ENCODE measurements at places on chromosomes 2 and 18. TPM values are rescaled to one million over a fixed set of nuclear protein-coding genes. Genes with fewer than 3 reads are reported as not detected.

DNA sequence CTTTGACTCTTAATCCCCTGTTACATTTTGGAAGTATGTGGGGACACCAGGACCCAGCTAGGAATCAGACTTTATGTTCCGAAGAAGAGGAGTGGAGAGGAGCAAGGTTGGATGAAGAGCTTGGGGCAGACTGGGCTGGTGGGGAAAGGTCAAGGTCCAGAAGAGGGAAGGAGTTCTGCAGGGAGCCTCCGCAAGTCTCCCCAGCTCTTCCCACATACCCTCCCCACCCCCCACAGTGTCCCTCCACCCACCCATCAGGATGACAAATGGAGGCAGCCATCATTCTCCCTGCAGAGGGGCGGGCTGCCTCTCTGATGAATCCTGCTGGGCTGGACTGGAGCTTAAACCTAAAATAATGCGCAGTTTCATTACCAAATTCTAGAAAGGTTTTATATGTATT, 77.2 kb downstream of the ACKR3 start:
- no peak for DNase-seq

- no peak for DNase-seq
Observed at GRCh38 chr2:49286045-49286444, 131.7 kb upstream of the FSHR start.

- DNase-seq = peak; percentile 23
Observed at GRCh38 chr2:236972491-236973342, 113.0 kb upstream of the COPS8 start.

- DNase-seq = no peak
Observed at GRCh38 chr2:20439193-20439475, 7.7 kb upstream of the RHOB start.

DNA sequence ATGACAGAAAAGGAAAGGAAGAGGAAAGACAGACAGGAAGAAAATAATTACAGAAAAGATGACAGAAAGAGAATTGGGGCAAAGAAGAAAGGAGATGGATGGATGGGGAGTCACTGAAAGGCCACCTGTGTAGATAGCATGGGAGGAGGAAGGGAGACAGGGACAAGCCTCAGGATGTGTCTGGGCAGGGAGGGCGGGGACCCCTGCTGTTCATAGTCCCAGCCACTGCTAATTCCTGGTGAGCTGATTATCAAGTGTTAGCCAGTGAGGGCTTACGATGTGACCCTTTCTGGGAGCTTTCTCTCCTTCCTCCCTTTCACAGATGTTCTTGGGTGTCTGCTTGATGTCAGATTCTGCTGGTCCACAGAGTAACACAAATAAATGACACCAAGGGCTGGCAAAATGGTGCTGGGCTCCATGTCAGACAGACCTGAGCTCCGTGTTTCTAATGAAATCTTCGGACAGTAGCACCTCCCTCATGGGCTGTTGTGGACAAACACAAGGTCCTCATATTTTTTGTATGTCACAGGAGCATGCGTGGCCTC, 13.6 kb downstream of the FHOD3 start:
- no peak for DNase-seq

DNA sequence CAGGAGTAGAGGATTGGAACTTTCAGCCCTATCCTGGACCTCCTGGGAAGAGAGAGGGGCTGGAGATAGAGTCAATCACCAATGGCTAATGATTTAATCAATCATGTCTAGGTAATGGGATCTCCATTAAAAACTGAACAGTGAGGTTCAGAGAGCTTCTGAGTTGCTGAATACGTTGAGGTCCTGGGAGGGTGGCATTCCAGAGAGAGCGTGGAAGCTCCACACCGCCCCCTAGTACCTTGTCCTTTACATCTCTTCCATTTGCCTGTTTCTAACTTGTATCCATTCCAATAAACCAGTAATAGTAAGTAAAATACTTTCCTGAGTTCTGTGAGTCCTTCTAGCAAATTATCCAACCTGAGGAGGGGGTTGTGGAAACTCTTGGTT, 101.7 kb downstream of the B3GNT2 start:
- DNase-seq = no peak

DNA sequence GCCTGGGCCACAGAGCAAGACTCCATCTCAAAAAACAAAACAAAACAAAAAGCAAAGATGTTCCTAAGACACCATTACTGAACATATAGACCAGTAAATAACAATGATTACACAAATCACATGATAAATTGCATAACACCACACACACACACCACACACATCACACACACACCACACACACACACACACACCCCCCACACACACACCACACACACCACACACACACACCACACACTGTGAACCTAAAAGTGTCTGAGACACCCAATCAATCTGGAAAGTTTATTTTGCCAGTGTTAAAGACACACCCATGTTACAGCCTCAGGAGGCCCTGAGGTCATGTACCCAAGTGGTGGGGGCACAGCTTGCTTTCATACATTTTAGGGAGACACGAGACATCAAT, 62.6 kb upstream of the ASAP2 start:
- DNase-seq = no peak

DNA sequence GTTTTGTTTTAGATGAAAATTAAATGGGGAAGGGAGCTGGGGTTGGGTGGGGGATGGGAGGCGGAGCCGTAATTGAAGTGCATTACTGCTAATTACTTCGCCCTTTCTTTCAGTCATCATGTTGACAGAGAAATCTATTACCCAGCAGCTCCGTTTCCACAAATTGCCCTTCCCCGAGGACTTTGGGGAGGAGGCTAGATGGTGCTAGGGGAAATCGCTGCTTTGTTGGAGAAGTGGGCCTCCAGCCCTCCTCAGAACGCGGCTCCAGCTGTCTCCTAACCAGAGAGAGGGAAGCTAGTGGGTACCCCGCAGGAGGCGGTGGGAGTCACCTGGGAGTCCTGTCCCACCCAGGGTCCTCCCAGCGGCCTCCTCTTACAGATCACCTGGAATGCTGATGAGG, 130.9 kb upstream of the MYCN start:
- DNase-seq = no peak

DNA sequence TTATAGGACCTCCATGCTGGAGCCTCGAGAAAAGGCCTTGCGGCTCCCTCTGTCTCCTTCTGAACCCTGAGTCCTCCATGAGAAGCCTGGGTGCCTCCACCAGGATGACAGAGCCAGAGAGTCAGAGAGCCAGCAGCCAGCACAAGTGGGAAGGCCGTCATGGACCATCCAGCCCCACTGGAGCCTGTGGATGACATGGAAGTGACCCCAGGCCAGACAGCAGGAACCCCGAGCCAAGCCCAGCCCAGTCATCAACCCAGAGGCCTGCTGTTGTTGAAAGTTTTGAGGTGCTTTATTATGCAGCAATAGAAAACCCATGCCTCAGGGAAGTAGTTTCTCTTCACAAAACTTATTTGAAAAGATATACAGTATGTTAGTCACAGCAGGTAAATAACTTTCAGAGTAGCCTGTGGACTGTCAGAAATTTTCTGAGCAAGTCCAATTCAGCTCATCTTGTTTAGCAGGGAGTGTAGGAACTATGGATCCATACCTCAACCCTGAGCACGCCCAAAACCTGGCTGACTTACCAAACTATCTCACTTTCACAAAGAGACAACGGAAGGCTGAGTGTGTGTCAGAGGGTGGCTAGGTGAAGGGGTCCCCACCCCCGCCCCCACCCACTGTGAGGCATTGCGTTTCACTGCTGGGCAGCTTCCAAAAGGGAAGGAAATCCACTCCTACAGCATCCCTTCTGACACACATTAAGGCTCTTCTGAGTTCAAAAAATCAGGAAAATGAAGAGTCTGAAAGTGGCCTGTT, 79.9 kb upstream of the NDUFV2 start:
- DNase-seq = no peak

The CACNB4 gene
- 0.31 TPM for total RNA-seq

The FAHD2A gene
- 15.5 TPM for total RNA-seq

The PROM2 gene
- total RNA-seq = 0.35 TPM

Measured in H4 (cell line).